Epithelial cell of proximal tubule (primary cell): ENCODE measurements at places on chromosomes 16 and 17. TPM values are rescaled to one million over a fixed set of nuclear protein-coding genes. Genes with fewer than 3 reads are reported as not detected.
A peak's percentile ranks its signal among the peaks of the same experiment; 100 is the strongest.

DNA sequence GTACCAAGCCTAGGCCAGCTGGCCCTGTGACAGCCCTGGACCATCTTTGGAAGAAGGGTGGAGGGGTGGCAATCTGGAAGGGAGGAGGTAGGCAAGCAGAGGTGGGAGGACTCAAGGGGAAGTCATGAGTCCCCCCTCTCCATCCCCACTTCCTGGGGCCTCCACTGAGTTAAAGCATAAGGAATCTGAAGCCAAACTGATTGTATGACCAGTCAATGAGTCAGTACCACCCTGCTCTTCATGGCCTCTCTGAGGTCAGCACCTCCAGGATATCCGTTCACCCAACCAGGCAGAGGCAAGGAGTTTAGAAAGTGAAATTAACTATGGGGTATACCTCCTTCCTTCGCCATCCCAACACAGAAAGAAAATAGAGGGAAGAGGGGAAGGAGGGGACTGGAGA lies 272.7 kb downstream of the SOX9 start:
- DNase-seq, result no peak

DNA sequence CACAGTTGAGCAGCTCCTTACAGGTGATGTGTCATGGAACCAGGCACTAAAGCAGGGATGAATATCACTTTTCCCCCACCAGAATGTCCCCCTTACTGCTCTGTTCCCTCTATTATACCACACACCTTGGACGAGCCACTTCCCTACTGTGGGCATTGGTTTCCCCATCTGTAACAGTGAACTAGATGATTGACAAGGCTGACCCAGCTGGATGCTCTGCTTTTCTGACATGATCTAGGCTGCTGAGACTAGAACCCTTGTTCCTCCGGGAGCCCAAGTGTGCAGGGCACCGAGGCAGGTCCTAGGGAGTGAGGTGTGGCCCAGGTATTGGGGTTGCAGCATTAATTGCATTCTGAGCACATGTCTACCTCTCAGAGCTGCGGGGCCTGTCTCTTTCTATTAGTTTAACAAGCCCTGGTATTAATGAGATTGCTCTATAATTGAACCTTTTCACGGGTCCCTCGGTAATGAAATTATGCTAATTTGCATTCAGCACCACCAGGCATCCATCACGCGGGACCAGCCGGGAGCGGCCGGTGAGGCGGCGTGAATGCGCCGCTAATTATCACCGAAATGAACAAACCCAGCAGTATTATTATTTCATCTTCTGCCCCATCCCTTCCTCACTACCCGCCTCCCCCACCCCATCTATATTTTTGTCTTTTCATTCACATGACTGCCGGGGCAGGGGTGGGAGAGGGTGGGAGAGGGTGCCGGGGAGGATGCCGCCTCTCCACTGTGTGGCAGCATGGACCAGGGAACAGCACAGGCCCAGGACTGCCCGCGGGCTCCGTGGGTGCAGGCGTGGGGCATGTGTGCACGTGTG lies 121.1 kb downstream of the CYLD start:
- DNase-seq, result no peak

GRCh38 chr16:18983565-18984434 lies at the start of gene TMC7:
Gene TMC7, plus strand, starts transcription at chr16:18983934. Its CDS starts 130 bp downstream, at chr16:18984064.
- DNase-seq, result no peak

DNA sequence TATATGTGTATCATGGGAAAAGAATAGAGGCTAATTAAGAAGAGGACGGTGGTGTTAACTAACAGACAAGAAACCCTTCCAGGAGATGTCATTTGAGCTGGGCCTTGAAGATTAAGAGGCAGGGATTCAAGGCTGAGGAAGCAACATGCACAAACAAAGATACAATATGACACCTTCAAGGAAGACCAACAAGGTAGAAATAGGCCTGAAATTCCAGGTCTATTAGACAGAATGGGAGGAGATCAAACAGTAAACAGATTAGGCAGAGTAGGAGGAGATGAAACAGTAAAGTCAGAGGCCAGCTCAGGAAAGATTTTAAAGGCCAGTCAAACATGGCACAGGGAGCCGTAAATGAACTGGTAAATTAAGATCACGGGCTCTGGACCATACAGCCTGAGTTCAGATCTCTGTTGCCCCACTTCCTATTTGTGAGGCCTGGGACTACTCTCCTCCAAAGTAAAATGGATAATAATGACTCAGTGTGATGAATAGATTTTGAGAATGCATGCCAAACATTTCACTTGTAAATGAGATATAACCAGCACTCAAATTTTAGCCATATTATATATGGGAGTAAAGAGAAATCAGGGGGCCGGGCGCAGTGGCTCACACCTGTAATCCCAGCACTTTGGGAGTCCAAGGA lies 38.9 kb downstream of the USP31 start:
- DNase-seq, result no peak

GRCh38 chr17:2094891-2095535 lies 40.1 kb downstream of the HIC1 start:
- peak; percentile 9 for DNase-seq

- DNase-seq, result no peak
These were observed 17.0 kb downstream of the ITGA3 start for GRCh38 chr17:50072925-50073324.

- DNase-seq, result no peak
These were observed 8.3 kb downstream of the ZNF629 start for GRCh38 chr16:30778549-30779244.

GRCh38 chr17:81393684-81394376 lies 1.4 kb upstream of the BAHCC1 start:
- peak; percentile 91 for DNase-seq

- no peak for DNase-seq
These were observed 3.0 kb downstream of the KCNJ12 start for GRCh38 chr17:21379080-21379711.

DNA sequence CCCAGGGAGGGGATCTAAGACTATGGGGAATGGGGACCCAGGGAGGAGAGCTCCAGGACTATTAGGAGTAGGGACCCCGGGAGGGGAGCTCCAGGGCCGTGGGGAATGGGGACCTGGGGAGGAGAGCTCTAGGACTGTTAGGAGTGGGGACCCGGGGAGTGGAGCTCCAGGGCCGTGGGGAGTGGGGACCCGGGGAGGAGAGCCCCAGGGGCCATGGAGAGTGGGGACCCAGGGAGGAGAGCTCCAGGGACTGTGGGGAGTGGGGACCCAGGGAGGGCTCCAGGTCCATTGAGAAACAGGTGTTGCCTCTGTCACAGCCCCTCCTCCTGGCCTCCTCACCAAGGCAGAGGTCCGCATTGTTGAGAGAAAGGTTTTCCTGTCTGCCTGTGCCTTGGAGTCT lies 16.0 kb downstream of the MPRIP start:
- no peak for DNase-seq

GRCh38 chr16:46613352-46613751 lies 7.8 kb downstream of the SHCBP1 start:
- no peak for DNase-seq

DNA sequence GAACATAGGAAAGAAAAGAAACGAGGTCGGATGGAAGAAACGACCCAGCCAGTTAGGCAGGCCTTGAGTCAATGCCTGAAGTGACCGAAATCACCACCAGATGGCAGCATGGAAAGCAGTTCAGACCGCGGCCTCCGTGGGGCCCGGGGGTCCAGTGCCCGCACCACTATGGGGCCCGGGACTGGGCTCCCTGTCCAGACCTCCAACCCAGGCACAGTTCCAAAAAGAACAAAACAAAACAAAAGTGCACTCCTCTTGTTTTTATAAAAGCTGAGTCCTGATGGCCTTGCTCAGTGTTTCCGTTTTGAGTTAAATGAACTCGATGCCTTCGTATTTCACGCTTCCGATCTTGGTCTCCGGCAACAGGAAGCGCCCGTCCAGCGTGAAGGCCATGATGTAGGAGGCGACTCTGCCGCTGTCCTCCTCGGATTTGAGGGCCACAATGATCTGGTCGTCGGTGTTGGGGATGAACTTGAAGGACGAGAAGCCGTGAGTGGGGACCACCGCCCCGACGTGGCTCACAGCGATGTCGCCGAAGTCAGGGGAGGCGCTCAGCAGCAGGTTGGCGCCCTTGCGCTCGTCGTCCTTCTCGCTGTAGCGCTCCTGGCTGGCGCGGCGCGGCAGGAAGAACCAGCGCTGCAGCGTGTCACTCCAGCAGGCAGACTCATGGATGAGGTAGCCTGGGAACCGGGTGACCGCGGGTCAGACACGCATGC lies 13.7 kb upstream of the LGALS3BP start:
- no peak for DNase-seq

DNA sequence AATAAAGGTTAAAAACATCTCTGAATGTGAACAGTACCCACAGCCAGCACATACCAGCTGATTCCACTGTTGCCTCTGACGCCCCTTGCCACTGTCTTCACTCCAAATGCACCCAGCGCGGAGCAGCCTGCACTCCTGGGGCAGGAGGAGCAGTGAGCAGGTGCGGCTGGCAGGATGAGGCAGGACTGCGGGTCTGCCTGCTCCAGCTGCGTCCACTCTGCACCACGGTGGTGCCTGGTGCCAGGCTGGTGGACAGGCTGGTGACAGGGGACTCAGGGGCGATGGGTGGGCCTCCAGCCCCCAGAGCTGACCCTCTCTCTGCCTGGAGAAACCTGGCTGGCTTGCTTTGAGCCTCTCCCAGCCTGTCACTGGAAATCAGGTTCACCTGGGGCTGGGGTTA lies 9.4 kb downstream of the RAB40B start:
- DNase-seq, result no peak

GRCh38 chr17:60863892-60864707 lies 186.4 kb downstream of the BCAS3 start:
- no peak for DNase-seq

GRCh38 chr17:66175892-66176291 lies 16.0 kb downstream of the CEP112 start:
- DNase-seq, result no peak

GRCh38 chr17:78409191-78409928 lies 30.9 kb downstream of the PGS1 start:
- DNase-seq, result no peak

GRCh38 chr16:62596125-62596524 lies 559.9 kb upstream of the CDH8 start:
- DNase-seq, result no peak

- no peak for DNase-seq
These were observed 261.8 kb upstream of the KIF2B start for GRCh38 chr17:53560953-53561352.

- DNase-seq, result no peak
These were observed 231.2 kb downstream of the SEC14L1 start for GRCh38 chr17:77371888-77372443.

DNA sequence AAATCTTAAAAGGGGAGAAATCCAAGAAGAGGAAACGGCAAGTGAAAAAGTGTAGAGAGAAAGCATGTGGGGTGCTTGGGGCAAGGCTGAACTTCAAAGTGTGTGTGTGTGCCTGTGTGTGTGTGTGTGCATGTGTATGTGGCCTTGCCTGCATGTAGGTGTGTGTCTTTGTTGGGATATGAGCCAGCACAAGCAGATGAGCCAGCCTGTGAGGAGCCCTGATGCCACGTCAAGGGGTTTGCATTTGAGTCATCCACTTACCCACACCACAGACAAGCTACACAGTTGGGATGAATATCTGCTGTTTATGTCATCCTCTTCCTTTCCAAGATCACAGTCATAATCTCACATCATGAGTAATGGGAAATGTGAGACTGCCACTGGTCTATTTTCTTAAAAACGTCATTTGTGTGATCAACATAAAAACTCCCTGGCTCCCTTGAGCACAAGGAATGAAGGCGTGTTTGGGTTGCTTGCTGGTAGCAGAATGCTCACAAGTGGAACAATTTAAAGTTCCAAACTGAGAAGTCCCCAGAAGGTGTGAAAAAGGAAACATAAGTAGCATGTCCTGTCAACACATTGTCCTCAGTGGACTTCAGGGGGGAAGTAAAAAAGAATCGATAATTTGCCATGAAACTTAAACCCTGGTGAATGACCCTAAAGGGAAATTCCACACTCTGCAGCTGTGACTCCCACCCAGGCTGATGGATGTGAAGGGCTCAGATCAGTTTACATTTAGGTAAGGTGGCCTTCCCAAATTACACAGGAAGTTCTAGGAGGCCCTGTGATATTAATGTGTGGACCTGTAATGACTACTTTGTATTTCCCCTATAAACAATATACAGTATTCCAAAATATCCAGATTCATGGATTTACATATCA lies 14.7 kb downstream of the KCTD19 start:
- DNase-seq, result peak; percentile 98

DNA sequence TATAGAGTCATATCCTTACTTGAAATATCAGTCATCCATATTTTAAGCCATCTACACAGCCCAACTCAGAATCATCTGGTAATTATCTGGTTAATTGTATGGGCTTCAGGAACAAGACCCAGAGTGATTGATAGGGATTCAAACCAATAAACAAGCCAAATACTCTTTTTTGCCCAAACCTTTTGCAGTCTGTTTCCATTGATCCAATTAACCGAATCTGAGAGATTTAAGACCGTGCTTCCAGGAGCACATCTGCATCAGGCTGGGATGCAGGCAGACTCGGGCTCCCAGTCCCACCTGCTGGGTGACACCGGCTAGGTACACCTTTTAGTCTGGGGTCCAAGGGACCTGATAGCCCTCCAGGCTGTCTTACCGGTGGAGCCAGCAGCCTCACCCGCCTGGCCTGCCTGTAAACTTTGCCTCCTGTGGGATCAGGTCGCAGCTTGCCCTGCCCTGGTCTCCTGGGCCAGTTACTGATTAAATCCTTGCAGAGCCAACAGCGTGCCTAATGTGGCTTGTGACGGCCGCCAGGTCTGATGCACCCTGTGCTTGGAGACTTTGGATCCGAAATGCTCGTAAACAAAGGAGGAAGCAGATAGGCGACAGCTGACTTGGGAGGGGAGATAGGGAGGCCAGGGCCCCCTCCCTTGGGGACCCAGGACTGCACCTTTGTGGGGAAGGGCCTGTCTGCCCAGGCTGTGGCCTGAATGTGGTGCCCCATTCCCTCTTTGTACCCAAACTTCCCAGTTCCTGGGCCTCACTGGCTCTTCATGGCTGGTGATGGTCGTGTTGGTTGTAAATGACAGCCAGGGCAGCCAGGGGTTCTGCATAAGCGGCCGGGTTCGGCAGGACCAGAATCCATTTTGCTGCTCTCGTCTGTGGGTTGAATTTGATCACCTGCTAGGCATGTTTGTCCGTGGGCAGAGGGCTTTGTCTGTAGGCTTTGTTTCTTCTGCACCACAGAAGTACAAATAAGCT lies 3.8 kb downstream of the CMIP start:
- DNase-seq, result no peak

The WFDC1 gene
- not detected in 2 replicates for total RNA-seq

The ZFPM1 gene
- 2.1 and 5.7 TPM in 2 replicates for total RNA-seq

The WDR81 gene
- 17.4 and 20.9 TPM in 2 replicates for total RNA-seq

The TBX2 gene
- total RNA-seq, result 1.7 and 2.2 TPM in 2 replicates

The ZNF624 gene
- total RNA-seq, result 1.3 and 1.8 TPM in 2 replicates

The SIRT7 gene
- 28.5 and 38.1 TPM in 2 replicates for total RNA-seq

The SKAP1 gene
- total RNA-seq, result 1.5 and 11.4 TPM in 2 replicates

The ABCA6 gene
- 0.06 TPM in 1 of 2 replicates, not detected in the other for total RNA-seq

The INCA1 gene
- total RNA-seq, result 0.14 TPM in 1 of 2 replicates, not detected in the other
